ENCODE measurements at places on chromosomes 2 and 18. TPM values are rescaled to one million over a fixed set of nuclear protein-coding genes. Genes with fewer than 3 reads are reported as not detected.

Gene CYS1
- 0.99 TPM for total RNA-seq

Gene CABYR
- 11.3 TPM for total RNA-seq

Gene KLHL30
- total RNA-seq, result 0.06 TPM

Gene FEZ2
- 63.7 TPM for total RNA-seq

Gene PTH2R
- total RNA-seq, result not detected
